ENCODE measurements at places on chromosomes 5 and 9.

DNA sequence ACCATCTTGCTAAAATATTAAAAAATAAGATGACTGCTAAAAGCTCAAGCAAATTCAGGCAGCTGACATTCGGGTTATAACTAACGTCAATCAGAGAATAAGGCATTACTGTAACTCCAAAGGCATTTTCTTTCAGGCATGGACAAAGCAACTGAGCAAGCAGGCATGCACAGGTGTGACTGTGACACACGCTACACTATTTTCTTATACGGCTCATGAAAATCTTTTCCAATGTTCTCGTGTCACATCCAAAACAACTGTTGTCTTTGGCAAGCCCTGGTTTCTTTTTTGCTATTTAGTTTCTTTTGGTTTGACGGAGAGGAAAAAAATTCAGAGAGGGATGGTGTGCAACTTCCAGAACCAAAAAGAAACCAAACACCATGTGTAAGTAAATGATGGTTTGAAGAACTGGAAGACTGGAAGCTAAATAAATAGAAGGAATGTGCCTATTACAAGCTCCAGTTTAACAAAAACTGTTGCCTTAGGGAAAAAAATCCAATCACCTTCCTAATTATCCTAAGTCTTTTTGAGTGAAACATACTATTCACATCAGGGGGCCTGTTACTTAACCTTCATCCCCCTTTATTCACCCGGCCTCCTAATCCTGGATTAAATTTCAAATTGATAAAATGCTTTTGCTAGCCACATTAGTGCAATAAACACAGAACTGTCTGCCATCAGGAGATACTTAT lies 277.6 kb downstream of the PSAT1 start:
- DNase-seq, result no peak

GRCh38 chr5:39376293-39376714 lies 12.0 kb upstream of the C9 start:
- no peak for DNase-seq

GRCh38 chr5:180649297-180650039 lies at the start of gene FLT4:
TSS of gene FLT4 (minus strand) at chr5:180649600. CDS start at chr5:180649545, 55 bp downstream.
- no peak for DNase-seq

- DNase-seq, result no peak
Measured at GRCh38 chr5:34521628-34522290, 134.4 kb upstream of the RAI14 start.

GRCh38 chr9:132591751-132592314 lies 9.4 kb downstream of the BARHL1 start:
- no peak for DNase-seq

DNA sequence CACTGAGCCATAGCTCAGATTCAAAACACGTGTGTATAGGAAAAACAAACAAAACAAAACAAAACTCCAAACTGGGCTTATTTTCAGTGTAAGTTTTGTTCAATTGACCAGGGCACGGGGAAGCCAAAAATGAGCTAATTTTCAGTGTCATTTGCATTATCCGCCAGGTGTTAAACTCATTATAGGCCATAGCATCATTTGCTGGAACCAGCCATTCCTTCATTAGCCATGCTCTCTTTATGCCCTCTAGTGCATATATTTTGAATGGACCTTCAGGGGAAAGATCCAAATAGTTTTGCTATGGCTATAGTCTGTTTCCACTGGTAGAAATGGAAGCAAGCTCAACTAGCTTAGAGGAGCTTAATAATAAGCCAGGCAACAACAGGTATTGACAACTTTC lies 1205.2 kb upstream of the DMAC1 start:
- no peak for DNase-seq

All from stimulated activated CD4-positive, alpha-beta T cell treated with anti-CD3 and anti-CD28 coated beads, Interleukin-1b, Interleukin-23, amount 100 ng/mL, for 24 hours (primary cell).